ENCODE measurements at places on chromosomes 13 and 19.

DNA sequence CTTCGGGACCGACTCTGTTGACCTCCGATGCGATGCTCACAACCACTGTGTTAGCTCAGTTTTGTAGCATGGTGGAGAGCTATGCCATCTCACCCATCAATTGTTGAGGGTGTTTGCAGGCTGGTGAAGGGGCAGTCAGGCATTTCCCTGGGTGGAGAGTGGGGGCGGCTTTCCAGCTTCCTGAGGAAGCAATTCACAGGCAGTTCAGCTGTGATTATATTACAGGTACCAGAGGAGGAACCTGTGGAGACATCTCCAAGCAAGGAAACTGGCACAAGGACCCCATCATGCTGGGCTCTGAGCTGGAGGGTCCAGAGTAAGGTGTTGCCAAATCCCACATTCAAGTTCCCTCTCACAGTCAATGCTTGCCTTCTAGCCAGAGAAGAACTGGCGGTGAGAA, 166.0 kb upstream of the ZNF536 start:
- no peak for DNase-seq

DNA sequence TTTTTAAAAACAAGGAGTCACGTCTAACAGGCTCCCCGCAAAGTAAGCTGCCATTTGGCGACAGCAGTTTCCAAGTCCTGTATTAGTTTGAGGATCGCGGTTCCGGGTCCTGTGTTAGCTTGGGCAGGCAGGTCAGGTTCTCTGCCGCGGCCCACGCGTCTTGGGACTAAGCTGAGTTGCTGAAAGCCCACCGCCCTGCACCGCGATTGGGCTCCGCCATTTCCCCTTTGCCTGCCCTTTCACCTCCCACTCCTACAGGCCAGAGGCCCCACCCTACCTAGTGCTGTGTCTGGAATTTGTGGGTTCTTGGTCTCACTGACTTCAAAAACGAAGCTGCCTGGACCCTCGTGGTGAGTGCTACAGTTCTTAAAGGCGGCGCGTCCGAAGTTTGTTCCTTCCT, 6.8 kb downstream of the PARP4 start:
- DNase-seq, result no peak

GRCh38 chr13:82713687-82714405, 1168.4 kb downstream of the SLITRK1 start:
- DNase-seq, result no peak

DNA sequence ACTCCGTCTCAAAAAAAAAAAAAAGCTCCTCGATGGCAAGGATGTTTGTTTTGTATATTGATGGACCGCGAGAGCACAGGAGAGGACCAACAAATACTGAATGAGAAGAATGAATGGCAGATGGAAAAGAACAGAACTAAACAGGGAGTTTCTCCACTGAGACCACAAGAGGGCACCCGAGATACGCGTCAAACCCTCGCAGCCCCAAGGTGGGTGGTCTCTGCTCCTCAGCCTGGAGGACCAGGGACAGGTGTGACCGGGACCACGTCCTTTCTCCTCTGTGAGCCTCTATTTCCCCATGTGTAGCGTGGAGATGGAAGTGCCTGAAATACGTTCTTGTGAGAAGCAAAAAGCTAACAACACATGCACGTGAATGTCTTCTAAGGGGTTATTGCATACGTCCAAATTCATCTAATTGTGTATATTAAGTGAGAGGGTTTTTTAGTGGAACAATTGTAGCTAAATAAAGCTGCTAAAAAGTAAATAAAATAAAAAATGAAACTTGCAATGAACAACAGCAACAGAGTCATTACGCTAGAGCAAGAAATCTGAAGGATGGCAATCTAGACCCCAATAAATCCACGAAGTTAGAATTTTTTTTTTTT, 8.3 kb upstream of the CDC42EP5 start:
- DNase-seq, result no peak

- DNase-seq, result no peak
Measured at GRCh38 chr19:12641456-12641855, 25.1 kb downstream of the MAN2B1 start.

DNA sequence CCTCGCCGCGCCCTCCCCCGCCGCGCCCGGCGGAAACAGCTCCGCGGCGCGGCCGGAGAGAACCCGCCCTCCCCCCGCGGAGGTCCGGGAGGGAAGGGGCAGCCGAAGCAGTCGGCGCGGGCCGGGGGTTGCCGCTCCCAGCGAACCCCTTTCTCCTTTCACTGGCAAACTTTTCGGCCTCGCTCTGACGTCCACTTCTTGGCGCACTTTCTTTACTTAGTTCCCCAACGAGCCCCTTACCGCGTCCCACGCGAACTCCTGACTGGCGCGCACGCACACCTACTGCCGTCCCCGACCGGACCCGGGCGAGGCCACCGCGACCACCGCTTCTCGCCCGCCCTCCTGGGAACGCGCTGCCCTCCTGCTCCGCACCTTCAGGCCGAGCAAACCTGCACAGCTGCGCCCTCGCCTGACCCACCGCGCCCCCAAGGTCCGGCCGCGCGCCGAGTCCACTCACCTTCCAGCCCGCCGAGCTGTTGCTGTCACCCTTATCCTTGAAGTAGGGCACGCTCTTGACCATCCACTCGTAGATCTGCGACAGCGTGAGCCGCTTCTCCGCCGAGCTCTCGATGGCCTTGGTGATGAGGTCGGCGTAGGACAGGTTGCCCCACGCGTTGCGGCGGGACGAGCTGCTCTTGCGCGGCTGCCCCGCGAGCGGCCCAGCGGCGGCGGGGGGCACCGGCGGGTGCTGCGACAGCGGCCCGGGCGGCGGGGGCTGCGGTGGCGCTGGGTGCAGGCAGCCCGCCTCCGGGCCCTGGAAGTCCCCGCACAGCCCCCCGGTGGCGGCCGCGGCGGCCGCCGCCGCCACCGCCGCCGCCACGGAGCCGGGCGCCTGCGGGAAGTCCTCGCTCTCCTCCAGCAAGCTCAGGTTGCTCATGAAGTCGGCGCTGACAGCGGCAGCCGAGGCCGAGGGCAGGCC, 1.1 kb downstream of the FOXO1 start:
- no peak for DNase-seq

DNA sequence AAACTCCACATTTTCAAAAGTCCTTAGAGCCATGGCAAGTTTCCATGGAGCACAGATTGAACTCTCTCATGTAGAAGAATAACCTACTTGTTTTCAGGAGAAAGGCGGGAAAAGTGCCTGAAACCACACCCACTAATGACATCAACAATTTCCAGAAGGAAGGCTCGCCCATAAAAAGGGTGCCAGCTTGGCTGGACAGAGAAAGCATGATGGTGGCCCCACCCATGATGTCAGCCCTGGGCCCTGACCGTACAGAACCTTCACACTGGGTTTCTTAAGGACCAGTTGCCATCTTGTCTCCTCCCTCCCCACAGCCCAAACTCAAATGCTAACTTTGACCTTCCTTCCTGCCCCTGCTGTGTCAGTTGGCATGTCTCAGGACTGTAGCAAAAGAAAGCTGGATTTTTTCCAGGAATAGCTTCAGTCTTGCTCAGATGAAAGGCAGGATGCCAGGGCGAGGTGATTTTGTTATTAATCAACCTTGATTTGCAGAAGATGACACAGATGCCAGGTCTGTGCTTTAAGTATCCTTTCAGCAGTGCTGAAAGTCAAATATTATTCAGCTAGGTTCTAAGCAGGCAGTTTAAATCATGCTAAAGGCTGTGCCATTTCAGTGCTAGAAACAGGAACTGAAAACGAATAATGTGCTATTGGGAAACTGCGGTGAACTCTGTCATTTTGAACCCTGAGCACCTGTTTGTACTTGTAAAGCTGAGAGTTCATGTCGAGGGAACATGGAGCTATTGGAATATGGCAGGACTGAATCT, 89.5 kb upstream of the RFC3 start:
- no peak for DNase-seq

GRCh38 chr13:49627831-49628652, at the start of gene ARL11:
ARL11 (plus strand) TSS chr13:49628507; CDS start chr13:49630448, 1,941 bp downstream.
- peak; percentile 31 for DNase-seq

GRCh38 chr19:1533510-1534150, 9.8 kb downstream of the PLK5 start:
- DNase-seq, result no peak

DNA sequence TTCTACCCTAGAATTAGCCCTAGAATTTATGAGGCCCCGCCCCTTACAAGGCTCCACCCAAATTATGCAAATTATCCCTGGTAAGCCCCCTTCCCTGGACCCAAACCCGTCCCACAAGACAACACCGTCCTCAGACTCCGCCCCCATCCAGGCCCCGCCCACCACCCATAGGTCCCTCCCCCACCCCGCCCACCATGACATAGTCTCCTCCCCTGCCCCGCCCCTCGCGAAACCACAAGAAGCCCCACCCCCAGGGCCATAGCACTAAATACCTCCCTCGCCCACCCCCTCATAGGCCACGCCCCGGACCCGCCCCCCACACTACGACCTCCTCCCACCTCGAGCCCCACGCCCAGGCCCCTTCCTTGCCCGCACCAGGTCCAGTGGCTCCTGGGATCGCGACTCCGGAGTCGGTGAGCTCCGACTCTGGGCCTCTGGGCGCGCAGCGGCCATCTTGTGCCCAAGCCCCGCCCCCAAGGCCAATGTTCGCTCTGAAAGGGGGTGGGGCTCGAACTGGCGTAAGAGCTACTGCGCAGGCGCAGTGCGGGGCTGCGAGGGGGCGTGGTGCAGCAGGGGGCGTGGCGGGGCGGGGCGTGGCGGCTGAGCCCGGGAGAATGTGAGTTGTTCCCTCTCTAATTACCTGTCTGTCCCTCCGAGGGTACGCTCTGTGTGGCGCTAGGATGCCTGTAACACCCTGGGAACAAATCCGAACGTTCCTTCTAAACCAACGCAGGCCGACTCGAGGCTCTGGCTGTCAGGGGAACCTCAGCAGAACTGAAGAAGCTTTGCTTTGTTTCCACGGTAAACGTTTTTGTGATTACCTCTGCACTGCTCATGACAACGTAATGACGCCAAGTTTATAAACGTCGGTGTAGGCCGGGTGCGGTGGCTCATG, at the start of gene ZNF784:
Gene ZNF784 (minus strand): TSS at position 458 of the 895 bp plus-strand sequence. CDS start 5 bp downstream, at position 453.
- DNase-seq, result peak; percentile 93

- no peak for DNase-seq
Measured at GRCh38 chr13:109412283-109412901, 374.0 kb downstream of the IRS2 start.

GRCh38 chr19:13208672-13209483, 58.7 kb downstream of the IER2 start:
- DNase-seq, result no peak

Measured in activated CD4-positive, CD25-positive, alpha-beta regulatory T cell (primary cell).